Calu3 (cell line): ENCODE measurements at places on chromosomes 1 and 21.
A peak's percentile ranks its signal among the peaks of the same experiment; 100 is the strongest.

DNA sequence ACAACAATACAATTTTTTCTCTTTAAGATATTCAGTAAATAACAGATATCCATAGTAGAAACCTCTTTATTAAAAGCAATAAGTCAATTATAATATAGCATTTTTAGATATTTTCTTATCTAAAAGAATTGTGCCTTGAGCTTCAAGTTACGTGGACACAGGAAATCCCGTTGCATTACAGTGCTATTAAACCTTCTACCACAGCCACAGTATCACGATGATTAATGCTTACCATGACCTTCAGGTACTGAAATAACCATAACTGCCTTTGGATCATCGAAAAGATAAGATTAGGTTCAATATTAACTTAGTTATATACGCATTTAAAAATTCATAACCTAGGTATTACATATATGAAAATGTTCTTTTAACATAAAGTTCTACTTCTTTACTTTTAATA, 17.9 kb downstream of the B3GALNT2 start:
- DNase-seq, result no peak
- no peaks in the 10 kb centered on the region for H3K27me3 ChIP-seq
- peaks cover 5% of the 10 kb centered on the region for H3K4me1 ChIP-seq
- no peak overlapping the region for H3K27ac ChIP-seq
- H3K36me3 ChIP-seq, result peaks cover 6% of the 10 kb centered on the region

GRCh38 chr1:200627575-200628222, 7.1 kb upstream of the KIF14 start:
- H3K27me3 ChIP-seq, result no peaks in the 10 kb centered on the region
- DNase-seq, result no peak
- peaks cover 9% of the 10 kb centered on the region for H3K4me1 ChIP-seq
- no peak overlapping the region for H3K4me3 ChIP-seq
- H3K36me3 ChIP-seq, result no peaks in the 10 kb centered on the region
- no peak overlapping the region for H3K27ac ChIP-seq

DNA sequence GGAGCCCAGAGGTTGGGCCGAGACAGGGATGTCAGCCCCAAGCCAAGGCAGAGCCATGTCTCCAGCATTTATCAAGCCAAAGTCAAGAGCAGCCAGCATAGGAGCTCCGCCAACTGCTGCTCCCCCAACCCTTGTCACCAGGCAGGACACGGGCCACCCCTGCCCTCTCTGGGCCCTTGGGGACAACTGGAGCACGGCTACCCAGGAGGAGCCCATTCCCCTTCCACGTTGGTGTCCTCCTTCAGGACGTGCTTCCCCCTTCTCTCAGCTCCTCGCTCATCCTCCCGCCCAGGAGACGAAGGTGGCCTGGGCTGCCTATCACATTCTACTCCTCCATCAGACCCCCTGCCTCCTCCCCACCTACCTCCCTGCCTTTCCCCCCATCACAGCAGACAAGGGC, 19.9 kb upstream of the PEF1 start:
- H3K4me3 ChIP-seq, result no peak overlapping the region
- DNase-seq, result no peak
- no peak overlapping the region for H3K27ac ChIP-seq
- H3K36me3 ChIP-seq, result peaks cover 10% of the 10 kb centered on the region
- peaks cover 42% of the 10 kb centered on the region for H3K27me3 ChIP-seq

- peaks cover 25% of the 10 kb centered on the region for H3K27me3 ChIP-seq
- no peak overlapping the region for H3K4me3 ChIP-seq
- no peak overlapping the region for H3K27ac ChIP-seq
- DNase-seq, result no peak
Measured at GRCh38 chr1:201296352-201296751, 13.0 kb downstream of the PKP1 start.

DNA sequence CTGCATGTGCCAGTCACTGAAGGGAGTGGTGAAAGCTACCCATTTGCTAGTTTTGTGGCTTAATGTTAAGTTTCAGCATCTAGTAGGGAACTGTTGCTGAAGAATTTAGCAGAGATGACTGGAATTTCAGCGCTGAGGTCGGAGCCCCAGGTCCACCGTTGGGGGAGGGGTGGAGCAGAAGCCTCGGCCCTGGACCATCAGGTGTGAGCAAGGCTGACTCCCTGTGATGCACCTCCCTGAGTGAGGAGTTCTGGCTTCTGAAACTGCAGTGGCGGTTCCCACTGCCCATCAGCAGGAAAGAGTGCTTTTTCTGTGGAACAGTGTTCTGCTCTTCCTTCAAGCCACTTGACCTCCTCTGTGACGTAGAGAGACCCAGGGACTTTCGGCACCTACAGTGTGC, 1.3 kb downstream of the NOS1AP start:
- no peaks in the 10 kb centered on the region for H3K27me3 ChIP-seq
- no peak overlapping the region for H3K27ac ChIP-seq
- peak overlapping the region; percentile 86 for H3K4me3 ChIP-seq
- peak; percentile 33 for DNase-seq
- peaks cover 20% of the 10 kb centered on the region for H3K36me3 ChIP-seq
- H3K4me1 ChIP-seq, result peaks cover 39% of the 10 kb centered on the region

DNA sequence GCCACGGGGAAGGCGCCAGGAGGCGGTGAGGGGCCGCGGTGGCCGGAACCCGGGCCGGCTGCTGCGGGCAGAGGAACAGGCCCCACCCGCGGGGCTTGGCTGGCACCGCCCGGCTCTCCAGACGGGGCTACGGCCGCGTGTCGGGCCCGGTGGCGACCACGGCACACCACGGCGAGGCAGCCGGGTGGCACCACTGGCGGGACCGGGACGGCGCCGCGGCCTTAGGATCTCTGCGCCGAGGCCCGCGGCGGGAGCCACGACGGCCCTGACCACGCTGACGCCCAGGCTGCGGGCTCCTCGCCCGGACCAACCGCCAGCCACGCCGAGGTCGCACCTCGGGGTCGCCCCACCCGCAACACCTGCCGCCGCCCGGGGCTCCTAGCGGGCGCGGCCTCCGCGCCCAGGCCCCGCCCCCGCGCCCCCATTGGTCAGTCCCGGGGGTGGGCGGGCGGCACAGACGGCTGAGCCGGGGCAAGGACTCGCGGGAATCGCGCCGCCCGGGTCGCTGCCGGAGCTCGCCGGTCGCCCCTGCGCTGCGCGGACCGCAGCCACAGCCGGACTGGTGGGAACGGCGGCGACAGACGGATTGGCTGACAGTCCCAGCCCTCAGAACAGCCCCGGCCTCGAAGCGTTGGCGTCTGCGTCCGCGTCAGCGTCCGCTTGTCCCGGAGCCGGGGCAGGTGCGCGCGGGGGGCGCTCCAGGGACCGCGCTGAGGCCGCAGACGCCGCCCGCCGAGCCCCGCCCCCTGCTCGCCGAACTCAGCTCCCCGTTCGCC, at the start of gene BMP8A:
Gene BMP8A (plus strand): TSS at position 491 of the 776 bp plus-strand sequence. CDS start 356 bp downstream, outside the sequence.
- peak; percentile 85 for DNase-seq
- H3K4me3 ChIP-seq, result peak within 1 kb of the TSS; percentile 68
- H3K36me3 ChIP-seq, result peaks cover 54% of the 10 kb centered on the region
- peak within 1 kb of the TSS; percentile 64 for H3K27ac ChIP-seq
- H3K27me3 ChIP-seq, result peaks cover 22% of the 10 kb centered on the region

- no peak for DNase-seq
- peaks cover 20% of the 10 kb centered on the region for H3K4me1 ChIP-seq
- peaks cover 94% of the 10 kb centered on the region for H3K36me3 ChIP-seq
- H3K4me3 ChIP-seq, result no peak overlapping the region
- no peak overlapping the region for H3K27ac ChIP-seq
Measured at GRCh38 chr1:183238071-183238470, 52.0 kb downstream of the LAMC2 start.

DNA sequence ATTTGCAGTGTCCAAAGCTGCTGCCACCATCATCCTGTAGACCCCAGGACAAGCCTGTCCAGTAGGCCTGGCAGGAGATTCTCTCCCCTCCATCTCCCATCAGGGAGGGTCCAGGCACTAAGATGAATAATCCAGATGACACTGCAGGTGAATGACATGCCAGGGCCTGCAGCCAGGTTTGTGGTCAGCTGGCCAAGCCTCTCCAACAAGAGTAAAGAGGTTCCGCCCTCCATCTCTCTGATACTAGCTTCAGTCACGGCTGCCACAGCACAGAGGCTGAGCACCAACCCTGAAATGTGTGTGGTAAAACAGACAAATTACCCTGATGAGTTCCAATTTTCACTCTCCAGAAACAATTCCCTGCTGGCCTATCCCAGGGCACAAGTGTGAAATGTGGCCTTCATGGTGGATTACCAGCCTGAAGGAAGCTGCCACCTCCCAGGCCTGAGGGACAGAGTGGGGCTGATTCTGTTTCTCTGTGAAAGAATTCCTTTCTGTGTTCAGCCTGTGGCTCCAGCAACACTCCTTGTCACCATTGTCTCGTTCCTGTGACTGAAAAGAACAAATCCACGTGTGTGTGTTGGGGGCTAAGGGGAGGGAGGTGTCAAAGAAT, 19.9 kb upstream of the LHX4 start:
- H3K4me3 ChIP-seq, result no peak overlapping the region
- H3K27ac ChIP-seq, result no peak overlapping the region
- no peaks in the 10 kb centered on the region for H3K4me1 ChIP-seq
- H3K27me3 ChIP-seq, result peaks cover 13% of the 10 kb centered on the region
- no peak for DNase-seq

DNA sequence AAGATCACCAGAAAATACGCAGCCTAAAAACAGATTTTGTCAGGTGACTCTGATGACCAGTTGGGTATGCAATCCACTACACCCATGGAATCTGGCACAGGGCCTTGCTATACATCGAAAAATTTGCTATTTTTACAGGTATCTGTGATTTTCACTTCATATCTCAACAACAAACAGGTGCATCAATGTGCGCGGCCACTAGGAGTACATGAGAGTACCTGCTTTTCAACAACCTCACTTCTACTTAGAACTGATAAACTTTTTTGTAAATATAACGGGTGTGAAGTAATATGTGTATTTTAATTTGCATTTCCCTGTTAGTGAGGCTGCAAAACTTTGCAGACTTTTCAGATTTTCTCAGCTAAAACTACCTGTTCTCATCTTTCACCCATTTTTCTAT, 80.8 kb downstream of the SLC45A1 start:
- peaks cover 28% of the 10 kb centered on the region for H3K4me1 ChIP-seq
- H3K27me3 ChIP-seq, result no peaks in the 10 kb centered on the region
- no peak for DNase-seq
- H3K36me3 ChIP-seq, result peaks cover 5% of the 10 kb centered on the region

DNA sequence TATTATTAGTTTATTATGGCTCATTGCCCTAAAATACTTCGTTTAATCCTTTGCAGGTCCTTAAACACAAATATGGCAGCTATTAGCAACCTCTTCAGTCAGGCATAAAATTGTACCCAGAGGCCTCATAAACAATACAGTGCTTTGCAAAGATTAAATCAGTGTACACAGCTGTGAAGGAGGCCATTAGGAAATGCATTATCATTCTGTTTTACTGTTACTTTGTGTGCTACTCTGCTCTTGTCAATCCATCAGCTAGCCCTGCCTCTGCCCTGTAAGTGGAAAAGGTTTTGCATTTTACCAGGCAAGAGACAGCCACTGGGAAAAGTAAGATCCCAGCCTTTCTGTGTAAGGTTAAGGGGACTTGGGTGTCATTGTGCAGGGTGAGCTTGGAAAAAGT, 415.7 kb upstream of the DAB1 start:
- H3K4me3 ChIP-seq, result no peak overlapping the region
- no peak for DNase-seq
- no peaks in the 10 kb centered on the region for H3K36me3 ChIP-seq
- no peaks in the 10 kb centered on the region for H3K27me3 ChIP-seq

- H3K4me1 ChIP-seq, result no peaks in the 10 kb centered on the region
- peaks cover 28% of the 10 kb centered on the region for H3K27me3 ChIP-seq
- no peak overlapping the region for H3K4me3 ChIP-seq
- H3K36me3 ChIP-seq, result no peaks in the 10 kb centered on the region
- no peak overlapping the region for H3K27ac ChIP-seq
Measured at GRCh38 chr1:166119471-166119965, 47.3 kb downstream of the FAM78B start.

- H3K36me3 ChIP-seq, result peaks cover 4% of the 10 kb centered on the region
- H3K27me3 ChIP-seq, result no peaks in the 10 kb centered on the region
- peaks cover 37% of the 10 kb centered on the region for H3K4me1 ChIP-seq
- no peak overlapping the region for H3K27ac ChIP-seq
- H3K4me3 ChIP-seq, result no peak overlapping the region
Measured at GRCh38 chr1:205313563-205314308, 7.8 kb downstream of the NUAK2 start.

DNA sequence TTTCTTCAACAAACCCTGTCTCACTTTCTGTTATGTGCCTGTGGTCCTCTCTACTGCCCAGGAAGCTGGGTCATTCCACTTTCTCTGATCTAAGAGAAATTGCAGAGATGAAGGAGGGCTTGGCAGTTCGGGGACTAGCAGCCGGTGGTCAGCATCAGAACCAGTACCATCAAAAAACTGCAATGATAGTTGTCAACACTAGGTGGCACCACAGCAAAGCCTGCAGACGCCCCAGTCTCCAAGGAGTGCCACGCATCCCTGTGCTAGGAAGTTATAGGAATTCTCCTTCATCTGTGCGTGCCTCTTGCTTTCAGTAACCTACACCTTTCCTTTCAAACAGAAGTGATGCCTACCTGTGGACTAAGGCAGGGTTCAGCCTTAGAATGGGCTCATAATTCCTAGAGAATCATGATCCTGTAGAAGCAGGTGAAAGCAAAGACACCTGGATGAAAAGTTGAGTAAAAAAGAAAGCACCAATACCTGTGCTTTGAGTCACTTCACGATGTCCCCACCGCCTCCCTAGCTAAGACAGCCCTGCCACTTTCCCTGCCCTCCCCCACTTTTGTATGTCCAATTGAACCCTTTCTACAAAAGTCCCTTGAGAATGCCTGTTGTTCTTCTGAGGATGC, 129.2 kb downstream of the ADAMTS1 start:
- no peaks in the 10 kb centered on the region for H3K36me3 ChIP-seq
- H3K27ac ChIP-seq, result no peak overlapping the region
- no peak overlapping the region for H3K4me3 ChIP-seq
- no peaks in the 10 kb centered on the region for H3K4me1 ChIP-seq
- H3K27me3 ChIP-seq, result no peaks in the 10 kb centered on the region

GRCh38 chr1:156150333-156151011, 2.9 kb upstream of the SEMA4A start:
- DNase-seq, result no peak
- peaks cover 48% of the 10 kb centered on the region for H3K27me3 ChIP-seq
- peaks cover 26% of the 10 kb centered on the region for H3K4me1 ChIP-seq
- H3K36me3 ChIP-seq, result peaks cover 13% of the 10 kb centered on the region

DNA sequence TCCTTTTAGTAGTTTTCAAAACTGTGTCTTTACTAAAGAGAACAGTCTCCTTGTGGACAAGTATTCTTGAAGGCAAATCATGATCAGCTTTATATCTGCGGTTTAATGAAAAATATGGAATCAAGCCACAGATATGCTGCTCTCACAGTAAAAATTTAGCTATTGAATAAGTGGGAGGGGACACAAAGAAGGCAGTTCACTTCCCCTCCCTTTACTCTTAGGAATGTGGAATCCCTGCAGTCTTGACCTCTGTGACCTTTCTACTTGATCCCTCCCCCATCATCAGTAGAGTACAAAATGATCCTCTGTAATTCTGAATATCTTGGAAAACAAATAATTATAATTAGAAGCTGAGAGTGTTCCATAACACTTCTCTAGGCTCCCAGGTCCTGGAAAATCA, 136.7 kb upstream of the HOOK1 start:
- no peaks in the 10 kb centered on the region for H3K36me3 ChIP-seq
- H3K27me3 ChIP-seq, result no peaks in the 10 kb centered on the region
- peaks cover 42% of the 10 kb centered on the region for H3K4me1 ChIP-seq
- no peak overlapping the region for H3K4me3 ChIP-seq
- H3K27ac ChIP-seq, result peak overlapping the region; percentile 1

- H3K36me3 ChIP-seq, result peaks cover 25% of the 10 kb centered on the region
- DNase-seq, result no peak
- H3K27me3 ChIP-seq, result no peaks in the 10 kb centered on the region
- H3K4me3 ChIP-seq, result no peak overlapping the region
Measured at GRCh38 chr1:226003502-226004170, 4.5 kb upstream of the SDE2 start.
